Left ventricle myocardium inferior (tissue), 1 donor: ENCODE measurements at places on chromosomes 16 and 17.

- no peak for DNase-seq
- H3K27ac ChIP-seq: peak overlapping the region; percentile 94
- H3K4me3 ChIP-seq: peak overlapping the region; percentile 89
Observed at GRCh38 chr16:25066426-25066746, 45.2 kb upstream of the LCMT1 start.

DNA sequence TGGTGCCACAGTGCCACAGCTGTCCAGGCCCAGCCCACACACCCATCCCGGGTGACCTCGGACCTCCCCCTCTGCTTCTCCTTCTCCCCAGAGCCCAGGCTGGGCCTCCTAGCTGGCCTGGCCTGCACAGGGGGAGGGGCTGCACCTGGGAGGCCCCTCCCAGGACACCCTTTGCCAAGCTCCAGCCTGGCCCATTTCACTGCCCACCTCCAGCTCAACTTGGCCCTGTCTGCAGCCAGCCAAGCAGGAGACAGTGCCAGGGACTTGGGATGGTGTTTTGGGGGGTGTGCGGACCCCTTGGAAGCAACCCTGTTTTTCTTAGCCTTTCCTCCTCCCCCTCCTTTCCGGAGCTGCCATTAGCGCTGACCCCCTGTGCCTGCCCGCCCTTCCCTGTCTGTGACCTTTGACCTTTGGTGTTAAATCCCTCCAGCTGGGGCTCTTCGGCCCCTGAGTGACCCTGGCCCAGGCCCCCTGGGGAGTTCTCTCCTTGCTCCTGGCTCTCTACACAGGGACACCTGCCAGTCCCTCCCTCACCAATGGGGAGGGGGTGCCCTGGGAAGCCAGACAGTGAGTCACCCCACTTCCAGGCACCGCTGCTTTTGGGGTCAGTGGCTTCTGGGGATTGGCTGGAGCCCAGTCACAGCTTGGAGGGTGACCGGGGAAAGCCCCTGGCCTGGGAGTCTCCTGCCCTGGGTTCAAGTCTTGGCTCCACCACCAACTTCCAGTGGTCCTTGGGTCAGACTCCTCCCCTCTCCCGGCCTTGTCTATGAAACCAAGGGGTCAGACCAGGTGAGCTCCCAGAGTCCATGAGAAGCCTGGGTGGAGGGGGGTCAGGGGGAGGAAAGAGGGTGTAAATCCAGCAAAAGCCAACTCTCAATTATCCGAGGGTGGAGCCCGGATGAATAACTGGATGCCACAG lies 1.9 kb downstream of the GLIS2 start:
- peaks cover 85% of the 10 kb centered on the region for H3K4me1 ChIP-seq
- peak overlapping the region; percentile 88 for H3K4me3 ChIP-seq
- no peak for DNase-seq

DNA sequence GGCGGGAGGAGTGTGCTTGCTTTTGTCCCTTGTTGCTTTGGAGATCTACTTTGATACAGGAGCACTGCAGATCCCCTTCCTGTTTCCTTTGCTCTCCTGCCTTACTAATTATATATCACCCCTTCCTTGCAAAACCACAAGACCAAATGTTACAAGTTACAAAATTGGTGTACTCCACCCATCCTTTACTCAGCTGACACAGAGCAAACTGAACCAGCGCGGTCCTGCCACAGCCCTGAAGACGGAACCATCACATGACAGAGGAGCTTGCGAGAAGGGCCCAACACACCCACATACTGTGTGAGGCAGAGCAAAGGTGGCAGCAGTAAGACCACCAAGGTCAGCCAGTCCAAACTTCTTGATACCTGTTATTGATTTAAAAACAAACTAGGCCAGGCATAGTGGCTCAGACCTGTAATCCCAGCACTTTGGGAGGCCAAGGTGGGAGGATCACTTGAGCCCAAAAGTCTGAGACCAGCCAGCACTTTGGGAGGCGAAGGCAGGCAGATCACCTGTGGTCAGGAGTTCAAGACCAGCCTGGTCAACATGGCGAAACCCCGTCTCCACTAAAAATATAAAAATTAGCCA lies 33.2 kb downstream of the CYTH1 start:
- no peaks in the 10 kb centered on the region for H3K36me3 ChIP-seq
- no peaks in the 10 kb centered on the region for H3K27me3 ChIP-seq
- peak overlapping the region; percentile 80 for H3K27ac ChIP-seq
- peaks cover 83% of the 10 kb centered on the region for H3K4me1 ChIP-seq
- peak; percentile 50 for DNase-seq
- H3K4me3 ChIP-seq: peak overlapping the region; percentile 17

GRCh38 chr16:85271198-85271597 lies 158.9 kb upstream of the CIBAR2 start:
- H3K27me3 ChIP-seq: no peaks in the 10 kb centered on the region
- H3K27ac ChIP-seq: no peak overlapping the region
- no peaks in the 10 kb centered on the region for H3K36me3 ChIP-seq
- no peak for DNase-seq

GRCh38 chr16:84703681-84704080 lies 3.9 kb downstream of the USP10 start:
- H3K36me3 ChIP-seq: no peaks in the 10 kb centered on the region
- H3K27ac ChIP-seq: no peak overlapping the region
- no peaks in the 10 kb centered on the region for H3K27me3 ChIP-seq
- DNase-seq: no peak

DNA sequence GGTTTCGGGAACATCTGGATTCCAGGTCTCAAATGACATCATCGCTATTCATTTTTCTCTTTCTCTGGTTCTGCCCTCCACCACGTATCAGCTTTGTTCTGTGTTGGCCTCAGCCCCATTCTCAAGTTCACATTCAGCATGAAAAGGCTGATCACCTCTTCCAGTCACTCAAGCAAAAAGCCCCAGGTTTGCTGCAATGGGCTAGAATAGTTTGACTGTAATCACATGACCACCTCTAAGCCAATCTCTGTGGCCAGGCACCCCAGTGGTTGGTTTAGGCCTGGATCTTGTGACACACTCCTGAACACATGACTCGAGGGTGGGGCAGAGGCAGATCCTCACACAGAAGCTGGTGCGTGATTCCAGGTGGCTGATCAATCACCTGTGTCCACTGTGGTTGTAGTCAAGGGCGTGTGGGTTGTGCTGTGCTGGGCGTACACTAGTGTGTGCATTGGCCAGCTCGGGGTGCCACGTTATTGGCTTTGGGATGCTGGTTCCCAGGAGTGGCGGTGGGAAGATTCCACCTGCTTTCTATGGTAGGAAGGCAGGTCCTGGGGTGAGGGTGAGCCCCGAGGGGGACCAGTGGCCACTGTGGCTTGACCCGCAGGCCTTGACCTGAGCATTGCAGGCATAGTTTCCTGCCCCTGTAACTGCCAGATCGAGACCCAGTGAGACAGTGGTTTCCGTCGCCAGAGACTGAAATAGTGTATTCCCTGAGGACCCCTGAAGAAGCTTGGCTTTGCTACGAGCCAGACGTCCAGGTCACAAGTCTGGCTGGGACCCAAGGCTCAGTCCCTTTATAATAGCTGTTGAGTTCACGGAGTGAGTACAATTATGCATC lies 12.0 kb downstream of the EEF2K start:
- peak overlapping the region; percentile 78 for H3K27ac ChIP-seq
- H3K27me3 ChIP-seq: no peaks in the 10 kb centered on the region

- peaks cover 59% of the 10 kb centered on the region for H3K4me1 ChIP-seq
- H3K27me3 ChIP-seq: no peaks in the 10 kb centered on the region
- no peak overlapping the region for H3K27ac ChIP-seq
- H3K36me3 ChIP-seq: peaks cover 17% of the 10 kb centered on the region
- DNase-seq: no peak
- no peak overlapping the region for H3K4me3 ChIP-seq
Observed at GRCh38 chr17:79002291-79002690, 7.3 kb downstream of the CANT1 start.

DNA sequence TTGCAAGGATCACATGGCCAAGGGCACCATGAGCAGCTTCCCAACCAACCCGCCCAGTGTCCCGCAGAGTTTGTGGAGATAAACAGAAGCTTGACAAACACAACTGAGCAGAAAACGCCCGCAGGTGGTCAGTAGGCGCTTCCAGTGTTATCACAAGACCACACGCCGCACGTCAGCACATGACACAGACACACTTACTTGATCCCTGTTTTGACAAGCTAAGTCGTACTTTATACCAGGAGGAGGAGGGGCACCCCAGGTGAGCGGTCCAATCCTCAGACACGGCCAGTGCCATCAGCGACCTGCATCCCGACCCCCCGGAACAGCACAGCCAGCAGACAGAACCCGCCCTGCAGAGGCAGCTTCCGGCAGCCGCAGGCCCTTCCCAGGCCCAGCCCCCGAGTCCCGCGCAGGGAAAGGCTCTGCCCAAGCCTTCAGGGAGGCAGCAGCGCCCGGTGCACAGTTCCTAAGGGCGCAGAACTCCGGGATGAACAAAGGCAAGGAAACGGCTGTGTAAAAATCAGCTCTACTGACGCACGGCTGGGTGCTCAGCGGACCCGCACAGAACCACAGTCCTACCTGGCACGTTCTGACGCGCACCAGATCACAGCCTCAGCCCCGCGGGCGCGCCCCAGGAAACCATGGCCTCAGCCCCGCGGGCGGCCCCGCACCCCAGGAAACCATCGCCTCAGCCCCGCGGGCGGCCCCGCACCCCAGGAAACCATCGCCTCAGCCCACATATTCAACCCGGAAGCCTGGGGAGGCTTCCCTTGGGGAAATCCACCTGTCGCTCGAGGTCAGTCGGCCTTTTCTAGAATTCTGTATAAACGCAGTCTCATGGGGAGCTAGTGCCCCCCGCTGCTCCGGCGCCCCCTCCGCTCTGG lies 27.8 kb downstream of the AXIN1 start:
- peak; percentile 33 for DNase-seq
- H3K27me3 ChIP-seq: no peaks in the 10 kb centered on the region
- H3K4me1 ChIP-seq: peaks cover 37% of the 10 kb centered on the region
- no peaks in the 10 kb centered on the region for H3K36me3 ChIP-seq
- peak overlapping the region; percentile 48 for H3K4me3 ChIP-seq

- peak overlapping the region; percentile 90 for H3K4me3 ChIP-seq
- peaks cover 35% of the 10 kb centered on the region for H3K27me3 ChIP-seq
- no peak for DNase-seq
- peaks cover 39% of the 10 kb centered on the region for H3K4me1 ChIP-seq
Observed at GRCh38 chr16:89094252-89094879, 714 bp downstream of the ACSF3 start.

GRCh38 chr17:30000001-30000754 lies 58.7 kb downstream of the EFCAB5 start:
- no peaks in the 10 kb centered on the region for H3K4me1 ChIP-seq
- DNase-seq: no peak
- no peak overlapping the region for H3K4me3 ChIP-seq
- H3K27ac ChIP-seq: no peak overlapping the region

- H3K27ac ChIP-seq: peak overlapping the region; percentile 93
- no peaks in the 10 kb centered on the region for H3K36me3 ChIP-seq
- peaks cover 88% of the 10 kb centered on the region for H3K4me1 ChIP-seq
- peak overlapping the region; percentile 95 for H3K4me3 ChIP-seq
- DNase-seq: no peak
- no peaks in the 10 kb centered on the region for H3K27me3 ChIP-seq
Observed at GRCh38 chr17:29588562-29589411, 661 bp downstream of the GIT1 start.

GRCh38 chr16:65763640-65764305 lies 602.7 kb upstream of the CDH5 start:
- no peaks in the 10 kb centered on the region for H3K4me1 ChIP-seq
- H3K27ac ChIP-seq: no peak overlapping the region

- H3K36me3 ChIP-seq: peaks cover 42% of the 10 kb centered on the region
- H3K27ac ChIP-seq: peak overlapping the region; percentile 24
- H3K4me3 ChIP-seq: no peak overlapping the region
- DNase-seq: peak; percentile 54
- peaks cover 4% of the 10 kb centered on the region for H3K4me1 ChIP-seq
- H3K27me3 ChIP-seq: no peaks in the 10 kb centered on the region
Observed at GRCh38 chr16:50093607-50094539, 28.1 kb downstream of the HEATR3 start.

- H3K27ac ChIP-seq: peak overlapping the region; percentile 94
- no peaks in the 10 kb centered on the region for H3K27me3 ChIP-seq
- peaks cover 61% of the 10 kb centered on the region for H3K4me1 ChIP-seq
- H3K4me3 ChIP-seq: peak overlapping the region; percentile 34
- no peak for DNase-seq
Observed at GRCh38 chr16:4231367-4231766, 10.5 kb downstream of the SRL start.

- no peaks in the 10 kb centered on the region for H3K36me3 ChIP-seq
- no peaks in the 10 kb centered on the region for H3K27me3 ChIP-seq
Observed at GRCh38 chr16:64925166-64925565, 196.7 kb downstream of the CDH11 start.

DNA sequence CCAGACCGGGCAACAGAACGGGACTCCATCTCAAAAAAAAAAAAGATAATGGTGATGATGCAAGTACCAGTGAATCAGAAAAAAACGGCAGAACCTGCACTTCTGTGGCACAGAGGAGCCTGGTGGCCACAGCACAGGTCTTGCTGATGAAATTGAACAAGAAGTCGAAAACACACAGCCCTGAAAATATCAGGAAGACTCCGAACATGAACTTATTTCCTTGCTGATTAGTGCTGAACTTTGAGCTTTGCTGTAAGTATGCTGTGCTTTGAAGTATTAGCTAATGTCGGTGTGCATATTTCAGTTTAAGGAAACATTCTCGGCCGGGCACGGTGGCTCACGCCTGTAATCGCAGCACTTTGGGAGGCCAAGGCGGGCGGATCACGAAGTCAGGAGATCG lies 10.9 kb upstream of the MYO15B start:
- H3K27me3 ChIP-seq: no peaks in the 10 kb centered on the region
- H3K36me3 ChIP-seq: no peaks in the 10 kb centered on the region
- no peak overlapping the region for H3K27ac ChIP-seq
- no peak overlapping the region for H3K4me3 ChIP-seq
- no peak for DNase-seq

GRCh38 chr17:67492251-67492740 lies 115.2 kb downstream of the PITPNC1 start:
- no peak for DNase-seq
- peak overlapping the region; percentile 40 for H3K4me3 ChIP-seq
- H3K27ac ChIP-seq: peak overlapping the region; percentile 89
- peaks cover 62% of the 10 kb centered on the region for H3K4me1 ChIP-seq
- no peaks in the 10 kb centered on the region for H3K36me3 ChIP-seq

DNA sequence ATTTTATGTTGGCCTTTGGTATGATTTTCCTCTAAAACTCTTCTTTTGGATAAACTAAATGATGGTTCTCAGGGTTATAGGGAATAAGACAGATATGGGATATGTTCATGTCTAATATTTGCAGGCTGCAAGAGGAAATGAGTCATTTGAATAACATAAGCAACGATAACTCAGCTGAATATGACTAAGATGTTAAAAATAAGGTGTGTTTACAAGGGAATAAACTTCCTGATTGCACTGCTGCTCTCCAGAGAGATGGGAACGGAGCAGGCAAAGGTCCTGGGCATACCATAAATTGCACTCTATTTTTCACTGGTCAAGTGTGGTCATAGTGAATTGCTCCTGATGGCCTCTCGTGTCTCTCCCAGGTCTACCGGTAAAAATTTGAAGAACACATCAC lies 666.2 kb downstream of the TOX3 start:
- DNase-seq: no peak
- H3K4me3 ChIP-seq: no peak overlapping the region
- H3K27ac ChIP-seq: no peak overlapping the region
- no peaks in the 10 kb centered on the region for H3K27me3 ChIP-seq
- H3K36me3 ChIP-seq: no peaks in the 10 kb centered on the region

GRCh38 chr16:86836503-86837129 lies 258.3 kb downstream of the FOXL1 start:
- peak overlapping the region; percentile 23 for H3K27ac ChIP-seq
- H3K36me3 ChIP-seq: no peaks in the 10 kb centered on the region
- no peaks in the 10 kb centered on the region for H3K27me3 ChIP-seq

GRCh38 chr16:79372503-79373184 lies 227.9 kb downstream of the MAF start:
- peaks cover 6% of the 10 kb centered on the region for H3K4me1 ChIP-seq
- no peak for DNase-seq
- H3K27me3 ChIP-seq: no peaks in the 10 kb centered on the region
- no peak overlapping the region for H3K4me3 ChIP-seq
